Left forelimb (tissue), 1 donor: ENCODE measurements at places on chromosomes 7 and 10.

DNA sequence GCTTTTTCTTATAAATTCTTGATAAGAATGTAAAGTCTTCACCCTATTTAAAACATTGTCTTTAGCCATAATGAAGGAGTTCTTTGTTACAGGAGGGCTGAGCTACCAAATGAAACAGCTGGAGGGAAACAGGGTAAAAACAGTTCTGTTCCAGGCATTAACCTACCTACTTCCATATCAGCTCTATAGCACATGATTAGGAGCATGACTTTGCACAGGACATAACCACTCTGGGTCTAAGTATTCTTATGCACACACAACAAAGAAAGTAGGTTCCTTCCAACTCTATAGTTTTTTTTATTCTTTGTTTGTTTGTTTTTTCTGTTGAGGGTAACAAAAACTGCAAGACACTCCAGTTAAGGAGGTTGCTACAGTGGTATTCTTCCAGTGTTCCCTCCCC lies 52.7 kb downstream of the SCIN start:
- DNase-seq, result no peak

GRCh38 chr7:116311816-116312471 lies 101.6 kb downstream of the TES start:
- DNase-seq, result no peak

DNA sequence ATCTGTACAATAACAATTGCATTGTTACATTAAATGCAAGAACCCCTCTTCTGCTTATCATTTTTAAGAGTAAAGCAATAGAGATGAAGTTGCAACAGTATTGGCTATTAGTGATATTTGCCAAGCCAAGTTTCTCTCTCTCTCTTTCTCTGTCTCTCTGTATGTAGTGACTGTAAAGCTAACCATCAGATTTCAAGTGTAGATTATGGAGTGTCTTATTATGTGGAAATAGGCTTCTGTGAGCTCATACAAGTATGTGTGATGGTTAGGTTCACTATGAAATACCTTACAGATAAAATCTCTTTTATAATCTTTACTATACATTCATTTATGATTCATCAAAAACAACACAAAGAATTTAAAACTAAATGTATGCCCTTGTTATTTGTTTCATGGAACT lies 28.6 kb upstream of the NRP1 start:
- no peak for DNase-seq

GRCh38 chr10:119198438-119198837 lies 8.9 kb upstream of the GRK5 start:
- DNase-seq, result no peak

DNA sequence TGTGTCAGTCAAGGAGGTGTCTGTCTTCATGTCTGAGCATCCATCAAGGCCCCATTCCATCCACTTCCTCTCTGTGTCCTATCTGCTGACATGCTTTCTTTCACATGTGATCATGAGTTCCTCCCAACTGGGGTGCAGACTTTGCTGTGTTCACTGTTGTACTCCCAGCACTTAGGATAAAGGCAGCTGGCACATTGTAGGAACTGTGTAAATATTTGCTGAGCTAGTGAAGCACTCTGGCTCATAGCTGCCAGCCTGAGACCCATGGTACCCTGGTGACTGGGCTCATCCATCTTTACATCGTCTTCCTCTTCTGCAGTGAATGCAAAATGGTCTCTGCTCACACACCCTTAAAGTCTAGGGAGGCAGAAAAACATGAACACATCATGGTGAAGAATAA lies 242.2 kb upstream of the IGFBP3 start:
- no peak for DNase-seq

DNA sequence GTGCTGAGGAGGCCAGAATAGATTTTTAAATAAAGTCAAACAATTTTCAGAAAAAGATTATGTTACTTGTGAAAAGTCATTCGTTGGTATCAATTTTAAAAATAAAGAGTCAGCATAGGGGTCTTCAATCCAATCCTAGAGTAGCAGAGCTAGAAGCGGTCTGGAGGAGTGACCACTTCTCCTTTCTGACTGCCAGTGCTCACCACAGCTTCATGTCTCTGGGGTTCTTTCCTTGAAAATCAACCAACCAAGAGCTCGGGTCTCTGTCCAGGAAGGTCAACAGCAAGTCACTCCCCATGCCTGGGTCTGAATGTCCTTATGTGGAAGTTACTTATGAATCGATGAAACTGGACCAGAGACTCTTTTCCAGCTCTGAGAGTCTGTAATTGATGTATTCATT lies 14.3 kb downstream of the PTPRN2 start:
- no peak for DNase-seq

GRCh38 chr10:48444266-48444665 lies 137.8 kb downstream of the MAPK8 start:
- DNase-seq, result no peak

DNA sequence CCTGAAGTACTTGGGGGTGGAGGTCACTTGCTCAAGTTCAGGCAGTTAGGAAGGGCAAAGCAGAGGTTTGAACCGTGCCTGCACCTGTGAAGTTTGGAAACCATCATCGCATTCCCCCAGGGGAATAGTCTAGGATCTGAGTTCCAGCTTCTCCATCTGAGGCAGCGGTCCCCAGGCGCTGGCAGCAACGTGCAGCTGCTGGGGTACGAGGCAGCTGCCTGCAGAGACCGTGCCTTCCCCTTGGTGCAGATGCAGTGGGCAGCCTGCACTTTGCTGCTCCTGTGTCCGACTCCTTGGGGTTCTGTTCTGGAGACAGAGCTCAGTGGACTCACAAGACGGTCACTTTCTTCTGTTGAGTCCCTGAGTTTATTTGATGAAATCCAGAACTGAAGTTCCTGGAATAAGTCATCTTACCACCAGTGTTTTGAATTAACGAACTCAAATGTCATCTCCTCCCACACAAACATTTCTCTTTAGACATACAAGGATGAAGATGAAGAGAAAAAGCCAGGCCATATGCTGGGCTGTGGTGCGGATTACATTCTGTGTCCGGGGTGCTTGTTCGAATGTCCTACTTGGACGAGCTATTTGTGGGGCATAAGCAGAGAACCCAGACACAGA lies 19.9 kb upstream of the GIMAP8 start:
- DNase-seq, result no peak
